ENCODE measurements at places on chromosomes 6 and 20.

GRCh38 chr6:152296648-152297376 lies 340.4 kb downstream of the SYNE1 start:
- DNase-seq: no peak

DNA sequence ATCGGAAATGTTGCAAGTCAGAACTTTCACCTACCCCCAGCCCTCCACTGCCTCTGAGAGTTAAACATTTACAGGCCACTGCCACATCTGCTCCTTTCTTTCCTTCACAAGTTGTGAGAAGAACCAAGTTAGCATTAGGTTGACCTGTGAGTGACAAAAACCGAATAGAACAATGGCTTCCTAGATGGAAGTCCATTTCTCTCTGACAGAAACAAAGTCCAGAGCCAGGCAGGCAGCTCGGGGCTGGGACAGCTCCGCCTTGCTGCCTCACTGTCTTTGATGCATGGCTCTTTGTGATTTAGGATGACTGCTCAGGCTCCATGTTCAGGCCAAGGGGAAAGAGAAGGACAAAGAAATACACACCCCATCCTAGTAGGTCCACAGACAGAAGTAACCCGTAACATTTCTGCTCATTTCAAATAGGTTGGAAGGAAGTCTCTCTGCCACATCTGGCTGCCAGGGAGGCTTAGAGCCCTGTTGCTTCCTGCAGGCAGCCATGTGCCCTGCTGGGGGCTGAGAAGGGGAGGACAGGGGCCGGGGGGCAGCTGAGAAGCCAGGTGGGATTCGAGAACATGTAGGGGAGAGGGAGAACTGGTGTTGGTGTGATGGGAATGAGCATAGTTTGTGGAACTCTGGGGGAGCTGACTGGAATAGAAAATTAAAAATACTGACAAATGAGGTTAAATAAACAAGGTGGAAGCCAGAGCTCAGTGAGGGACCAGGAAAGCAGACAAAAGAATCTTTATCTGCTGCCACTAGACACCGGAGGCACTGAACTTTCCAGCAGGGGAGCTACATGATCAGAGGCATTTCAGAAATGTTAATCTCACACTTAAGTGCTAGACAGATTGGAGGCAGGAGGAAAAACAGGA lies 19.5 kb upstream of the IER3 start:
- no peak for DNase-seq

GRCh38 chr6:157381631-157382621 lies 936 bp downstream of the ZDHHC14 start:
- no peak for DNase-seq

DNA sequence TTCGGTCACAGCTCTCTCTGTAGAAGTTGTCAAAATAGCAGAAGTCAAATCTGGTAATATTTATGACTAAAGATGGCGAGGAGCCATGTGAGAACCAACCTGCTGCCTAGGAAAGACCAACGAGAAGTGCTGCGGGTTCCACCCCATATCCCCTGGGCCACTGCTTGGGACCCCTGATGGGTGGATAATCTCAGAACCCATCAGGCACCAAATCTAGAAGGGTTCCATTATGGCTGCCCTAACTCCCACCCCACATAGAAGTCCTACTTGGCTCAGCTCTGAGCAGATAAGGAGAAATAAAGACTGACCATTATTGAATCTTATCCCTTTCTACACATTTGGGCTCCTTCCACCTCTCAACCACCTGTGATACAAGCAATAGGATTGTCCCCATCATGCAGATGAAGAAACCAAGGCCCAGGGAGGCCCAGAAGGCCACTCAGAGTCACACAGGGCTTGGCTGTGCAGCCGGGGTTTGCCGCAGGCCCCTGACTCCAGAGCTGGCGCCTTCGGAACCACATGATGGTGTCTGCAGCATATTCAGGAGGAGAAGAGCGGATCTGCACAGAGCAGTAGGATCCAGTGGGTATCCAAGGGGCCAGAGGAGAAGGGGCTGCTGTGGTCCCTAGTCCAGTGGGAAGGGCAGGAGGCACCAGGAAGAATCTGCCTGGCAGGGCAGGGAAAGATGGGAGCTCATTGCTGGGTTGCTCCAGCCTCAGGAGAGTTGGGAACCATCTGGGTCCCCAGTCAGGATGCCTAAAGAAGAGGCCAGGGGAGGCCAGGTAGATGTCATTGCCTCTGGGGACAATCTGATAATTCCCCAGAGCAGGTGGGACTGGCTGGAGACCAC lies 9.6 kb upstream of the PCMTD2 start:
- DNase-seq: no peak

DNA sequence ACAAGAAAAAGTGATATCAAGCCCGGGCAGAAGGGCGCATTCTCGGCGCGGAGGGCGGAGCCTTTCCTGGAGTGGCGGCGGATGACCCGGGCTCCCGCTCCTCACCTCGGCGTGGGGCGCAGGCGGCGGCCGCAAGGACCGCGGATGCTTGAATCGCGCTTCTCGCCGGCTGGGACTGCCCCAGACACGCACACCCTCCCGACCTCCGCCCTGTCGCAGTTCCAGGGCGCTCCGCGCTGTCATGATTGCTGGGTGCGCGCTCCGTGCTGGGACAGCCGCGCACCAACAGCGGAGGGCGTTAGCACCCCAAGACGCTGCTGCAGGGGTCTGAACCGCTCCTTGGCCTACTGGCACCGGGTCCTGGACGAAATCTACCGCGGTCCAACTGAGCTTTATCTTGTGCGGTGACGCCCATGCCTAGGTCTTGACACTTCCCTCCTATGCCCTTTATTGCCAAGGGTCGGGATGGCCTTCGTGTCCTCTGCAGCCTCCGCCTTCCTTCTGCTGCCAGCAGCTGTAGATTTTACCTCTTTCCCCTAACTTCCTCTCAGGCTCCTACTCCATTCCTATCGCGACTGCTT lies 43.3 kb downstream of the IRAK1BP1 start:
- no peak for DNase-seq

DNA sequence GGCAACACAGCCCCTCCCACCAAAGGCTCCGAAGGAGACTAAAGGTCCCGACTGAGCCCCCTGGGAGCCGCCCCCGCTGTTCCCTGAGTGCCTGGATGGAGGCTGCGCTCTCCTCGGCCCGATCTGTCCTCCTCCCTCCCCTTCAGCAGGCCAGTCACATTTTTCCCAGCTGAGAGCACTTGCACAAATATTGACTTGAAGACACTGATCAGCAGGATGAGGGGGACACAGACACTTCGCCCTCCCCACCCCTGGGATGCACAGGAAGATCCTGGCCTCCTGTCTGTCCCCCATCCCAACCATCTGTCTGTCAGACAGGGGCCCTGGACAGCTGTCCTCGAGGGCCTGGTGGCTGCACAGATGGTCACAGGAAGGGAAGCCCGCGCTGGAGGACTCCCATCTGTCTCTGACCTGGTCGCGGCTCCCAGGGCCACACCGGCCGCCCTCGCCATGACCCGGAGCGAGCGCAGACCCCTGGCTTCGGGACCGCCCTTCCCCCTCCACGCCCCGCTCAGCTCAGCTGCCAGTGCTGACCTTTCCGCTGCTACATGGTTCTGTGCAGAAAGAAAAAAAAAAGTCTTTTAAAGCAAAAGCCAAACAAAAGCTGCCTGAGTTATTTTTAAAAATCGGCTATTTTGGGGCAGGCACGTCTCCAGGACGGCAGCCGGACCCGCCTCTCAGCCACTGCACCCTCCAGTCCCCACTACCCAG lies 11.1 kb downstream of the LAMA5 start:
- DNase-seq: no peak

DNA sequence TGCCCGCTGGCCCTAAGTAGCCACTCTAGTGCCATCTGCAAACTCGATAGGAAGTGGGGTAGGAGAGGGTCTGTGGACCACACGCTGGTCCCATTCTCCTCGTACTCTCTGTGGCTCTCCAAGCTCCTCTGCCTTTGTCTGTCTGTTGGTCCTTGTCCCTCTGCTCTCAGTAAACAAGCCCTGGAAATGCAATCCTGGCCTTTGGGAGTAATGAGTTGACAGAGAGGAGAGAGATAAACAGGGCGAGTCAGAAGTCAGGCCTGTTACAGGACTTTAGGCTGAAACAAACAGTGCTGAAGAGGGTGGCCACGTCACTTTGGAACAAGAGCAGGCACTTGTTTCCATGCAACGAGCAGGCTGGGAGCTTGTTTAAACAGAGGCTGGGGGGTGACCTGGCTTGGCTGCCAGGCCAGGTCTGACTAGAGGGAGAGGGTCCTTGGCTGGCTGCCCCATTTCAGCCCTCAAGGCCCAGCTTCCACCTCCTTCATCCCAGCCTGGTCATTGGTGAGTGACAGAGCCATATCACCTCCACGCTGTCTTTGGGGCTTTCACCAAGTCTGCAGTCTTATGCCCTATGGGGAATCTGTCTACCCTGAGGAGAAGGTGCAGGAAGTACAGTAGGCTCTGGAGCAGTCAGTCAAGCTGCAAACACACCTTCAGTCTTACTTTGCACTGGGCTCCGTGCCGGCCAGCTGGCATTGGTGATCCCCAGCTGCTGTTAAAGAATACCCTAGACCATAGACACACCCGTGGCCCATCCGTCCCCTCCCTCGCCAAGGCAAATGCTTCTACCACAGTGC lies 22.6 kb downstream of the FOXP4 start:
- no peak for DNase-seq

GRCh38 chr6:50961611-50962010 lies 142.9 kb downstream of the TFAP2B start:
- DNase-seq: no peak

DNA sequence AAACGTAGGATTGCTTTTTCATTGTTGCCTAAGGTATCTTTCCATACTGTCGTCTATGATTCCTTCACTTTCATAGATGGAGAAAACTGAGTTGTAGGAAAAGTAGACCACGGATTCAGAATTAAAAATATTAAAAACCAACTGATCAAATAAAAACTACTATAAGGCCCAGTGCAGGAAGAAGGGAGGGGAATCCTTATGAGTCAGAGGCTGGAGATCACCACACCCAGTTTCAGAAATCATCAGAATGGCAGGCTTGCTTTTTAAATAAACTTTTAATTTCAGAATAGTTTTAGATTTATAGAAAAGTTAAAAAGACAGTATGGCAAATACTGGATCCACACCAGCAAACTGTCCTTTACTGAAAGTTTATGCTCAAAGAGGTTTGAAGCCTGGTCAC lies 32.0 kb upstream of the POPDC3 start:
- no peak for DNase-seq

GRCh38 chr6:134323698-134324097 lies 5.8 kb upstream of the SGK1 start:
- no peak for DNase-seq

- no peak for DNase-seq
These were observed 44.4 kb downstream of the TRAM2 start for GRCh38 chr6:52532457-52532856.

- DNase-seq: no peak
These were observed 2.1 kb downstream of the DAAM2 start for GRCh38 chr6:39794231-39794630.

DNA sequence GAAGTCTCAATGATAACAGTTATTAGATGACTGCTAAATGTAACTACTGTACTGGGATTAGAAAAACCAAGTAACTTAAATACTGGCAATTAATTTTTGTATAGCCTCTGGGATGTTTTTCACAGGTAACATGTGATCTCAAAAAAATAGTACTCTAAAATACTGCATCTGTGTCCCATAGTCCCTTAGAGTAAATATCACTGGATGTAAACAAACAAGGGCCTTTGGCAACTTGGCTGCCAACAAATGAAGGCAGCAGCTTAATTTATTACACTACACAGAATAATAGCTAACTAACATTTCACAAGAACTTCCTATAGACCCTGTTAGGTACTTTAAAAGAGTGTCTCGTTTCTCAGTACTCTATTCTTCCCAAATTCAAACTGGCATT lies 14.0 kb downstream of the ARHGAP18 start:
- DNase-seq: no peak

- DNase-seq: no peak
These were observed 25.4 kb upstream of the CST3 start for GRCh38 chr20:23663180-23663579.

DNA sequence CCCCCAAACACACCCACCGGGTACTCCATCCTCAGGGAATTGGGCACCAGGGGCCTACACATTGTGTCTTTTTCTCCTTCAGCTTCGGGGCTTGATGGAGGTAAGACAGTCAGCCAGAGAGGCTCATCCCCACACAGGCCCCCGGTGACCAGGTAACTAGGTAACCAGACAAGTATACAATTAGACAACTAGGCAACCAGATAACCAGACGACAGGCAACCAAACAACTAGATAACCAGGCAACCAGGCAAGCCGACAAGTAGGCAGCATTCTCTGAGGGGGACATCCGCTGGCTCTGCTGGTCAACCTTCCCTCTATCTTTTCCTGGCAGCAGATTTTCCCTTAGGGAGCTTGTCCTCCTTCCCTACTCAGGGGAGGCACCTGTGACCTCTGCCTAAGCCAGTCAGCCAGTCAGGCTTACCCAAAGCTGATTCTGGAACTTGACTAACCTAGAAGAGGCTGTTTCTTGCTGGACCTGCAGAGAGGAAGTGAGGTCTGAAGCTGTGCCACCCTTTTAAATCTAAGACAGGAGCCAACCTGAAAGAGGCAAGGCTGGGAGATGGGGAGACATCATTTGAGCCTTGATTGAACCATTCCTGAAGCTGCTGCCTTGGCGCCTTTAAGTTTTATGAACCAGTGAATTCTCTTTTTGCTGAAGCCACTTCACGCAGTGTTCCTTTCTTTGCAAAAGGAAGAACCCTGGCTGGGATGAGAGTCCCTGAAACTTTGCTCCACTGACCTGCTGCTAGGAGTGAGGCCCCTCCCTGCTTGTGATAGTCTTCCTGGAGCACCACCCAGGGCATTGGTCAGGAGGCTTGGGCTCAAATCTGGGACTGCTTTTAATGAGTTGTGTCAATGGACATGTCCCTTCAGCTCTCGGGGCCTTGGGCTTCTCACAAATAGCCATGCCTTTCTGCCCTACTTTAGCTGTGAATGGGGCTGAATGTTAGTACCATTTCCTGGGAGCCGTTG lies 96.4 kb upstream of the RNF24 start:
- no peak for DNase-seq

GRCh38 chr6:22401932-22402331 lies 105.1 kb upstream of the PRL start:
- DNase-seq: no peak

- no peak for DNase-seq
These were observed 3.5 kb upstream of the SNAI1 start for GRCh38 chr20:49979030-49979832.

DNA sequence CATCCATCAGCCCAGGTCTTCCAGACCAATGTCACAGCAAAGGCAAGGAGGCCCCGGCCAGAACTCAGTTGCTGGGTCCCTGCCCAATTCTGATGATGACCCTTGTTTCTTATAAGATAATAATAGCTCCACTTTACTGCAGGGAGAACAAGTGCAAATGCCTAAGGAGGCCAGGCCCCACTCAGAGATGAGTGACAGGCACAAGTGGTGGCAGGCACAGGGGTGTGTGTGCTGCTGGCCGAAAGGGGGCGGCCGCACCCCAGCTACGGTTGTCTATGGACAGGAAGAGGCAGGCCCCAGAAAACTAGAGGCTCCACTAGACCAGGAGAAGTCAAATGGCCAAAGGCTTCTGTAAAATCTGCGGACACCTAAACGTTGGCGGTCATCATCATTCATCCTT lies 28.6 kb downstream of the GNAS-AS1 start:
- no peak for DNase-seq
